Fibroblast of mammary gland (primary cell): ENCODE measurements at places on chromosomes 2 and 18.

DNA sequence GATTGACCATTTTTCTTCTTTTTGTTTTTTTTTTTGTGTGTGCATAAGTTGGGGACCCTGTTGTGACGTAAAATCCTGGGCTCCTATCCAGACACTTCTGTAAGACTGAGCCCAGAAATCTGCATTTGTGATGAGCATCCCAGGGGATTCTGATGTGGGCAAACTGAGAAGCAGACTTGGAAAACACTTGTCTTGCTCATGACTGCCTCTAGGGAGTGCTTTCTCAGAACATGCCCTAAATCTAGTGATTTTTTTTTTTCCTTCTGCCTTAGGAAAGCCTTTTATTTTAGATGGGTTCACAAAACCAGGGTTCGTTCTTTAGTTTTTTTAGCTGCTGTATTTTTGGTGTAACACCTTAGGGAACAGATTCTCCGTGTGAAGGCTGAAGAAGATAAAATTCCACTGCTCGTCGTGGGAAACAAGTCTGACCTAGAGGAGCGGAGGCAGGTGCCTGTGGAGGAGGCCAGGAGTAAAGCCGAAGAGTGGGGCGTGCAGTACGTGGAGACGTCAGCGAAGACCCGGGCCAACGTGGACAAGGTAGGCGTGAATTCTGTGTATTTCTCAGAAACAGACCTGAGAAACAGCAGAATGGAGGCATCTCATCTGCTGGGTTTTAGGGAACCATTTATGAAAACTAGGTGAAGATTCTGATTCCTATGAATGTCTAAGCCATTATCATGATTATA is 36.7 kb downstream of the RALB start:
- DNase-seq, result peak; percentile 42

DNA sequence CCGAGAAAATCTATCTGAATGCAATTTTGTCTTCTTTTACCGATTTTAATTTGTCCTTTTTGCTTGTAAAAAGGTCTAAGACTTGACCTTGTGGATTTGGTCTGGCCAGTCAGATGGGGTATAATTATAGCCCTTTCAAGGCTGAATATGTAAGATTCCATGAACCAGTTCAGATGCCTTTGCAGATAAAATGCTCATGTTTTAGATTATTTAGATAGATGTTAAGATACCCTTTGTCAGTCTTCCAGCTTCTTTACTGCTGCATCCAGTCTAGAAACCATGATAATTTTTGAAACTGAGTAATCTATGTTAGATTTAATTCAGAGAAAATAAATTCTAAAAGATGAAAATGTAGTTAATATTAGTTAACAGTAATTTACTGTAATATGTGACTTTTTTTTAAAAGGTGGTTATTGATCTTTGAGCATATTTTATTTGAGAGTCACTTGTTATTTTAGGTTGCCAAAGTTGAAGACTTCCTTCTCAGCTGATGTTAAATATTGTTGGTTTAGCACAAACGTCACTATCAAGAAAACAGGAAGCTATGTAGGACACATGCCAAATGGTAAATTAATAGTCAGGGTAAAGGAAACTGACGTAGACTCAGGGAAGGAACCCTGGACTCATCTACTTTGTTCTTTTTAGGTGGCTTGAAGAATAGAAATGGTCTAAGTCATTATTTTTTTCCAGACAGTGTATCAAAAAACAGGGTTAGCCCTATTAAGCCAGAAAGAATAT is 29.8 kb downstream of the BABAM2 start:
- DNase-seq, result peak; percentile 78

- no peak for DNase-seq
These were observed 33.3 kb upstream of the RMP24 start for GRCh38 chr18:35939138-35939537.

GRCh38 chr2:217683106-217683870 is 319.5 kb downstream of the TNS1 start:
- DNase-seq, result no peak

- no peak for DNase-seq
These were observed 306.5 kb downstream of the STK39 start for GRCh38 chr2:167940734-167941507.

DNA sequence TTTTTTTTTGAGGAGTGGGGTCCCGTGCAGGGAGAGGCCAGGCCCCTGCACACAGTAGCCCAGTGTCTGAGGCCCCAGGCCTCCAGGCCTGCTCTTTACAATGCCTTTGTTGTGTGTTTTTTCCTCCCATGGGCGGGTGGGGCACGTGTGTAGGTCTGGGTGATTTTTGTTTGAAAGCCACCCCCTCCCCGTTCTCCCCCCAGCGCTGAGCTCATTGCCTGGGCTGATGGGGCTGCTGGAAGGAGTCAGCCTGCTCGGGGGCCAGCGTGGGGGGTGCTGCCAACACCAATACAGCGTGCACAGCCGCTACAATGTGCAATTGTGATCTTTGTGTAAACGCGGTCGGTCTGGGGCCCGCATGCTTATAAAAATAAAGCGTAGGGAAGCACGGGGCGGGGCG is 142.7 kb downstream of the DYSF start:
- DNase-seq, result no peak

GRCh38 chr18:36692921-36693332 is 135.9 kb downstream of the TPGS2 start:
- peak; percentile 73 for DNase-seq

DNA sequence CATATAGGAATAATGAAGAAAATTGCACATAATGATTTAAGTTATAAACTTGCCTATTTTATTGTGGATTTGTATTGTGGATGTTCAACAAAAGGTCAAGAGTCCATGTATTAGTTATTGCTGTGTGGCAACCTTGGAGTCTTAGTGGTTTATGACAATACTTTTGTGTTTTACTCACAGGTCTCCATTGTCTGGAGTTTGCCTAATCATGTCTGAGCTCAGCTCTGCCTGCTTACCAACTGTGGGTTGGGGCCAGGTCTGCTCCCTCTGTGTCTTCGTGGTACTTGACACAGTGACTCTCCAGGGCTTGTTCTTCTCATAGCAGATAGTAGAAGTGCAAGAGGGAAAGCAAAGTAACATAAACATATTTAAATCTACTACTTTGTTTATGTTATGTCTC is 382.5 kb downstream of the CBLN2 start:
- DNase-seq, result peak; percentile 61

- DNase-seq, result no peak
These were observed 258.8 kb downstream of the MREG start for GRCh38 chr2:215754546-215754945.

GRCh38 chr2:223563462-223563861 is 38.7 kb downstream of the SCG2 start:
- DNase-seq, result peak; percentile 94

- peak; percentile 43 for DNase-seq
These were observed 525.6 kb downstream of the MBD2 start for GRCh38 chr18:53698907-53699306.
